Activated CD4-positive, alpha-beta T cell treated with anti-CD3 and anti-CD28 coated beads for 4 hours (primary cell): ENCODE measurements at places on chromosomes 6 and 20.
A peak's percentile ranks its signal among the peaks of the same experiment; 100 is the strongest.

- DNase-seq = no peak
Measured at GRCh38 chr6:142872376-142872775, 72.6 kb downstream of the HIVEP2 start.

DNA sequence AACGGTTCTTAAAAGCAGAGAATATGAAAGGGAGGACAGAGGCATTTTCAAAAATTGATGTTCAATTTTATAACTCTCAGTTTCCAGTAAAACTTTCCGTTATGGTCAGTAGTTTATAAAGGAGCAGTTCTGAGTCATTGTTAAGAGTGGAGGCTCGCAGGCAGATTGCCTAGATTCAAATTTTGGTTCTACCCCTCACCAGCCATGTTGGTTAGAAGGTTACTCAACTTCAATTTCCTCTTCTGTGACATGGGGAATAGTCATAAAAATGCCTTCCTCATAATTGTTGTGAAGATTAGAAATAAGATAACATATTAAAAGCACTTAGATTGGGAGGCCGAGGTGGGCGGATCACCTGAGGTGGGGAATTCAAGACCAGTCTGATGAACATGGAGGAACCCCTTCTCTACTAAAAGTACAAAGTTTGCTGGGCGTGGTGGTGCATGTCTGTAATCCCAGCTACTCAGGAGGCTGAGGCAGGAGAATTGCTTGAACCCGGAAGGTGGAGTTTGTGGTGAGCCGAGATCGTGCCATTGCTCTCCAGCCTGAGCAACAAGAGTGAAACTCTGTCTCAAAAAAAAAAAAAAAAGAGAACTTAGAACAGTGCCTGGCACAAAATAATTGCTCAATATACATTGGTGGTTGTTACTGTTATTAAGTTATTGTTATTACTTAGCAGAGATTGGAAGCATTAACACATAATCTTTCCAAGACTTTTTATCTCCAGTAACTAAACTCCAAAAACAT is 348.9 kb downstream of the NRN1 start:
- no peak for DNase-seq

DNA sequence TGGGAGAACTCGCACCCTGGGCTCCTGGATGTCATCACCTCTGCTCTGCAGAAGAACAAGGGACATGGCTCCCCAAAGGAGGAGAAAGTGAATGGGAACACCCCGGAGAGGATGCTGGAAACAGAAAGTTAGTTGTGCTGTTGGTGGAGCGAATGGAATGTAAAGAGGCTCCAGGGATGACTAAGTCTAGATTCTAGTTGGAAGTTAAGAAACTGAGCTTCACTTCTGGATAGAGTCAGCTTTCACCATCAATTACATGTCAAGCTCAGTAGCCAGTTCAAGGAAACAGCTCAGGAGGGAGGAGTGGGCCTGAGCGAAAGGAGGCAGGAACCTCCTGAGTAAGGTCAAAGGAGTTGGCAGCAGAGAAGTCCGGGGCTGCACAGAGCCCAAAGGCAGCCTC is 132.1 kb upstream of the ARID1B start:
- no peak for DNase-seq

DNA sequence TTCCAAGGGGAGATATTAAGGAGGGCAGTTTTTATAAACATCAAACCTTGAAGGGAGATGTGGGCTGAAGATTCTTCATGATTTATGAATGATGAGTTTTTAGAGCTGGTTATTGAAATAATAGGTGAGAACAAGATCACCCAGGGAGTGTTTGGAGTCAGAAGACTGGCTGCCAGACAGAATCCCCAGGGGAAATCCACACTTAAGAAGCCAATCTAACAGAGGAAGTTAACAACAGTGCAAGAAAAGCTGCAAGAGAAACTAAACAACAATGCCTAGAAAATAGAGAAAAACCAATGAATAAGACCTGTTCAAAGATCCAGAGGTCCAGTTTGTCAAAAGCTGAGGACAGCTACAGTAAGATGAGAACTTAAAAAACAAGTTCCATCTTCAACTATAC is 167.9 kb upstream of the MAN1A1 start:
- DNase-seq = no peak

DNA sequence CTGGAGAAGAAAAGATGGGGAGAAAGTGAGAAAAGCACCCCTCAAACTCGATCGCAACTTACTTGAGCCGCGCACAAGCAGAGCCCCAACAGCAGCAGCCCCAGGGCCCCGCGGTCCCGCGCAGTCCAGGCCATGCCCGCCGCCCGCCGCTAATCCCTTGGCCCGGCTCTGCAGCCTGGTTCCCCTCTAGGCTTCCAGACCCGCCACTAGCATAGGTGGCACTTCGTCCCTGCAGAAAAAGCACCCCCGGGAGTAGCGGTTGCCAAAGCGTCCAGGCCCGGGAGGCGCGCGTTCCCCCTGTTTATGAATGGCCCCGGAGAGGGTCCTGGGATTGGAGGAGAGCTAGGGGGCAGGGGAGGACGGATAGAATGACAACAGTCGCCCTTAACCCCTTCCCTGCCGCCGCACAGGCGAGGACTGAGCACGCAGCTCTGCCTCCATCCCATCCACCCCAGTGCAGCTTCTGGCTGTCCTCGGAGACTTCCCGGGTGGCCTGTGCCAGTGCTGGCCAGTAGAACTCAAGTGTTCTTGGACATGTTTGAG is 19.9 kb downstream of the COL9A1 start:
- DNase-seq = no peak

DNA sequence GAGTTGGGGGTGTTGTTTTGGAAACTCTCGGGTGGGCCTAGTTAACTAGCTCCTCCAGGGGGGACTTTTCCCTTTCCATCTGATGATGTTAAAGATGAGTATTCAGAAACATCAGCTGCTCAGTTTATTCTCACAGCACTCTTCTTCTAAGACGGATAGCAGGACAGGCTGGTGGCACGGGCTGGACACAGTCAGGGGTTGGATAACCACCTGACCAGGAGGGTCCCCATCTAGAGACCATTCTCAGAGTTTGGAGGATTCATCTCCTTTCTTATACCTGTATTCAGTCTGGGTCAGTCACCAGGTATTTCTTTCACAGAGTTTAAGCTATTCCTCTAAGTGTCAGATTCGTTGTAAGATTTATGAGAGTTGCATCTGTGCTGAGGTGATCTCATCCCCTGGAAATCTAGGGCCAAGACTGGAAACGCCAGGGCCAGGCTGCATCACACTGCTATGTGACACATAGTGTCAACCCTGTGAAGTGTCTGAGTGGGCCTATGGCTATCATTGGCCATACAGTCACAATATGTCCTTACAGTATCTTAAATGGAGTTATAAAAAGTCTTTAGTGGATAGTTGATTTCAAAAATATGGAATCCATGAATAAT is 111.7 kb downstream of the FAM50B start:
- DNase-seq = no peak

DNA sequence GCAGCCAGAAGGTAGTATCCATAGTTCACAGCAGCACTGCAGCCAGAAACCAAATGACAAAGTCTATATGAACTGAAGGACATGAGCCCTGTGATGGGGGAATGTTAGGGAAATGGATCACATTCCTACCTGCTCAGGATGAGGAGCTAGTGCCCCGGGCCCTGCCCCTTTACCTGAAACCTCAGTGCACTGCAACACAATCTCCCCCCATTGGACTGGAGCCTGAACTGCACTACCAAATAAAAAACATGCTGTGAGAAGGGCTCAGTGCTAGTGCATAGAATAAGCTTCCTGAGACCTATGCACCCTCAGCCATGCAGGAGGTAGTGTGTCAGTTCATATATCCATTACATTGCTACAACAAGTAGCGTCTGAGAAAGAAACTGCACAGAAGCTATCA is 477.8 kb downstream of the HACE1 start:
- DNase-seq = no peak

GRCh38 chr6:108764580-108764950 is 83.7 kb upstream of the ARMC2 start:
- DNase-seq = no peak

DNA sequence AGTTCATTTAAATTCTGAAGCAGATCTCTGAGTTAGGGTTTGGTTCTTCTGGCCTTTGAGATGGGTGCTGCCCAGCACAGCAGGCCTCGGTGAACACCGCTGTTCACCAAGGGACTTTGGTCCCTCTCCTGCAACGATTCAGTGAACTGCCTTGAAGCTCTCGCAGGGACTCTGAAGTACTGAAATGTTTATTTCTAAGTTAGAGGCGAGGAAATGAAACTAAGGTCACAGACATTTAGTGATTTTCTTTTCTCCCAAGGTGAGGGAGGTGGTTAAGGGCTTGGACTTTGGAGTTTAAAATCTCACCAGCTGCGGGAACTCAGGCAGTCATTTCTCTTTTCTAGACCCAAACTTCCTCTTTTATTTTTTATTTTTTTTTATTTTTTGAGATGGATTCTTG is 26.2 kb downstream of the E2F3 start:
- DNase-seq = no peak

DNA sequence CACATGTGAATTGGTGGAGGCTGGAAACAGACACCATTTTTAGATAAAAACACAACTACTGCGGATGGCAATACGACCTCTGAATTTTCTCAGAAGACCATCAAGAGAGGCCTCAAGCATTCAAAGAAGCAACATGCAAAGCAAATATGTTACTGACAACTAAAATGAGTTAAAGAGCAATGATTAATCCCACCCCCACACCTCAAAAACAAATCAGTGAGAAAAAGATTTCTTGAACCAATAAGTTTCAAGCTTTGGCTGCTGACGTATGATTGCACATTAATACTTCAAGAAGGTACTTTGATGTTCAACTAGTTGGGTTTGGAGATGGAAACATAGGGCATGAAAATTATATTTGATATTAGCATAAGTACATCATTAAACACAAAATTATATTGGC is 982 bp downstream of the MMUT start:
- DNase-seq = no peak

GRCh38 chr6:8070718-8071117 is 6.5 kb upstream of the BLOC1S5 start:
- no peak for DNase-seq

DNA sequence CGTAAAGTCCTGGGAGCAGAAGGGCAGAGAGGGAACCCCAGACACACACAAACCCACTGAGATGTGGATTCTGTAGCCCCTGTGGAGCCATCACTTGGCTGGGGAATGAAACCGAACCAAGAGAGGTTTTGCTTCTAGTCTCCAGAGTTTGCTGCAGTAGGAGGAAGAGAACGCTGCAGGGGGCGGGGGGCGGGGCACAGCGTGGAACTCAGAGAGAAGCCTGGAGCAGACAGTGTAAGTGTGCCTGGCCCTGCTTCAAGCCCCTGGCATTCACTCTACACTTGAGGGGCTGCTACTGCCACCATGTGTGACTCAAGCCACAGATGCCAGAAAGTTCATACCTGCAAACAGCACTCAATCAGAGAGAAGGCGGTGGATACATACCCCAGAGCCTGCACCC is 18.9 kb downstream of the GABRR1 start:
- no peak for DNase-seq

- no peak for DNase-seq
Measured at GRCh38 chr6:162940426-162940825, 212.7 kb downstream of the PACRG start.

DNA sequence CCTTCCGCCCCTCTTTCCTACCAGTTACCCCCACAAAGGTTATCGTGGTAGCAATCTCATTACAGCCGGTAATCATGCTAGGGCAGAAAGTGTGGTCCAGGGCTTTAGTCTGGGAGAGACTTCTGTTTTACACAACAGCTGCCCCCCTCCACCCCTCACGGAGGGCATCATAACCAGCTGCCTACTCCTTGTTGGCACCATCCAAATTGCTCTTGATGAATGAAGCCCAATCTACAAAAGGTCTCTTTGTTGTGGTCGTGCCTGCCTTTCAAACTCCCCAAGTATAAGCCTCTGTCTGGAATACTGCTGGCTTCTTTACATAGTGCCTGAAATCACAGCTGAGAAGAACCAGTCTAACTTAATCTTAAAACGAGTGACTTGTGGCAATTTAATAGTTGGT is 157.9 kb downstream of the INSM1 start:
- no peak for DNase-seq

GRCh38 chr6:24844061-24844460 is 45.3 kb upstream of the ARMH2 start:
- DNase-seq = no peak

- DNase-seq = peak; percentile 55
Measured at GRCh38 chr6:31815025-31815838, at the start of the genes HSPA1A and HSPA1L. Gene HSPA1A (plus strand): TSS chr6:31815543. CDS start chr6:31815757, 214 bp downstream. Gene HSPA1L (minus strand): TSS chr6:31815283. CDS start chr6:31811972, 3,311 bp downstream.

DNA sequence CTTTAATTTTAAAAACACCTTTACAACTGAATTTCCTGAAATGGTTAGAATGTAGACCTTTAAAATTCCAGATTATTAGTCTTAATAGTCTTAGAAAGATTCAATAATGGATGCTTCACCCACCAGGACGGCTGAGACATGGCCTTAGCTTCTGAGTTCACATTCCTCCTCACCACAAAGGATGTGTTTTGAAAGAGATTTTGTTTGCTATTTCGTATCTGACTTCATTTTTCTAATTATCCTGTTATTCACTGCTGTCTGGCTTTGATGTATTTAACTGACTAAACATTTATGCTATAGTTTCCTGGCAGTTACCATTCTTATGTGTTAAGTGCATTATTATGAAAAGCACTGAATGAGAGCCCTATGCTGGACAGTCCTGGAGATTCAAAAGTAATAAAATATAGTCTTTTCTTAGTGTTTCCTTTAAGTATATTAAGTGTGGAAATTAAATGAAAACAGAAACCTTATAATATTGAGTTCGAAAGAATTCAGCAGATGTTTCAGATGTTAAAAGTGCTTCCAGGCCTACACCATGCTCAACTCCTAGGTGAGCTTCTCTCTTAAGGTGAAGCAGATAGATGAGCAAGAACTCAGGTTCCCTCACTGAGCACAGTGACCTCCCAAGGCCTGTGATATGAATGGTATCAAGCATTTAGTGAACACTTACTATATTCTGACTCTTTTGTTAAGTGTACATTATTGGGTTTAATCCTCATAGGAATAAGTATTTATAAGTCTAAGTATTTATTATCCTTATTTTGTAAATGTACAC is 40.3 kb downstream of the MAP3K4 start:
- no peak for DNase-seq

DNA sequence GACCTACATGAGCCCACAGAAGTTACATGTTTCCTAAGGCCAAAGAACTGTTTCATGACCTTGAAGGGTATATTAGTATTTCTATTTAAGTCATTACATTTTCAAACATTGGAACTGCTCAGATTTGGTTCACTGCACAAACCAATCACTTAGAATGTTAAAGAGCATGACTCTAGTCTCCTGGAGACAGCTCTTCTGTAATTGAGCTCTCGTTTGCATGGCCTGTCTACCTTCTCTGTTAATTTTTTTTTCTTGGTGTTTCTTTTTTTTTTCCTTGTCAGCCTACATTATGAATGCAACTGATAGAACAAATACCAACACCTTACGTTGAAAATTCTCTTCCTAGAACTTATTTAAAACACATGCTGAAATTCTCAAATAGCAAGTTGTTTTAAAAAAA is 860.2 kb upstream of the MAP3K7 start:
- DNase-seq = no peak

GRCh38 chr20:40991181-40991889 is 37.3 kb upstream of the TOP1 start:
- DNase-seq = no peak

GRCh38 chr6:3350252-3350796 is 91.6 kb downstream of the PSMG4 start:
- DNase-seq = no peak
